ENCODE measurements at places on chromosomes 4 and X. TPM values are rescaled to one million over a fixed set of nuclear protein-coding genes. Genes with fewer than 3 reads are reported as not detected.

GRCh38 chr4:35538807-35539206, 705.5 kb downstream of the ARAP2 start:
- DNase-seq: no peak

The ASMT gene
- polyA plus RNA-seq: not detected

- no peak for DNase-seq
Observed at GRCh38 chrX:40104630-40104984, 6.8 kb upstream of the BCOR start.

The FTSJ1 gene
- 25.0 TPM for polyA plus RNA-seq

DNA sequence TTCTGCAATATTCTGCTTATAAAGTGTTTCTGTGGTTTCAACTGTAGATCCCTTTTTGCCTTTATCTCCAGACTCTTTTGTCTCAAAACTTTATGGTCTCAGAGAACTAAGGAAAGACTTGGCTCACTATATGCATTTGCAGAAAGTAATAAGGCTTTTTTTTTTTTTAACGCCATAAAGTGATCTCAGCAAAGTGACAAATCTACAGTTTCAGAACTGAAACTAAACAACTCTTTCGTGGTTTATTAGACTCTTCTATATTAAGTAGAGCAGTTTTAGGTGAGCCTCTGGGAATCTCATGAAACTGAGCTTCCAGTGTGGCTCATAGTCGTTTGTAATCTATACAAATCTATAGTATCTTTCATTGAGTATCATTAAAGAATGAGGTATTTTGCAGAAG, 15.3 kb downstream of the ATP7A start:
- DNase-seq: no peak

DNA sequence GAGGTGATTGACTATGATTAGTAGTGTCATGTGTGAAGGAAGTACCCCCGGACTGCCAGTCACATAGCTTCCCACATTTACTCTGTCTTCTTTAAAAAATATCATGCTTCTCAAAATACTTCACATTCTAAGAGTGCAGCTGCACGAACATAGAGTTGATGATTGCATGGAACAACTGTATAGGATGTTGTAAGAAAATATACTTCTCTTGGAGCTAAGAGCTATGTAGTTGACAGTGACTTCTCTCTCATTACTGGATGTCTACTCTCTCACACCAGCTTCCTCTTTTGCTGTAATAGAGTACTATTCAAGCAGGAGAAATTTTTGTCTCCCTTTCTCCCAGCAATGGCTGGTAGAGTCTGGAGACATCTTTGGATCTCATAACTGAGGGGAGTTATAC, 99.4 kb upstream of the PUDP start:
- no peak for DNase-seq

The CDX4 gene
- not detected for polyA plus RNA-seq

GRCh38 chrX:1599791-1600405, 8.5 kb downstream of the AKAP17A start:
- no peak for DNase-seq

- DNase-seq: no peak
Observed at GRCh38 chrX:19789782-19790181, 97.6 kb downstream of the SH3KBP1 start.

GRCh38 chr4:118936406-118936805, 47.8 kb downstream of the SYNPO2 start:
- DNase-seq: no peak

DNA sequence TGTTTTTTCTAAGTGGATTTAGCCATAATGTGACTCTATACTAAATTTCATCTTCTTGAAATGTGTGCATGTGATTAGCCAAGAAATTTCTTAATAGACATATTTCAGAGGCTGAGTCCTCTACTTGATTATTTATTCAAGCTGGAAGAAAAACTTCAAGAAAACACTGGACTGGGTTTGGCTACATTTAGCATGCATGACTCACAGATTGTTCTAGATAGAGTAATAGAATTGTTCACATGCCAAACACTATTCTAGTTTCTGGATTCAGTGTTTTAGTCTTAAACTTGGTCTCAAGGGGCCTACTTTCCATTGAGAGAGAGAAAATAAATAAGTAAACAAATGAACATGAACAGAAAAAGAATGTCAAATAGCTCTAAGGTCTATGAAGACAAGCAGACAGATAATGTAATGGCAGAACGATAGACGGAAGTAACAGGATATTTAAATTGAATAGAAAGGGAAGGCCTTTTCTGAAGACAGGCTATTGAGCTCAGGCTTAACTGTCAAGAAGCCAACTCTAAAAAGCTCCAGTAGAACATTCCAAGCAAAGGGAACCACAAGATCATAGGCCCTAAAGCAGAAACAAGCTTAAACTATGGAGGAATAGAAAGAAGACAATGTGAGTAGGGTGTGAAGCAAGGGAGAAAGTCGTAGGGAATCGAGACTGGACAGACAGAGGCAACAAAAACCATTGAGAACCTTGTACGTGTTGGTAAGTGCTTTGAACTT, 104.6 kb downstream of the TMEM144 start:
- peak; percentile 88 for DNase-seq

The F8A1 gene
- 10.8 TPM for polyA plus RNA-seq

DNA sequence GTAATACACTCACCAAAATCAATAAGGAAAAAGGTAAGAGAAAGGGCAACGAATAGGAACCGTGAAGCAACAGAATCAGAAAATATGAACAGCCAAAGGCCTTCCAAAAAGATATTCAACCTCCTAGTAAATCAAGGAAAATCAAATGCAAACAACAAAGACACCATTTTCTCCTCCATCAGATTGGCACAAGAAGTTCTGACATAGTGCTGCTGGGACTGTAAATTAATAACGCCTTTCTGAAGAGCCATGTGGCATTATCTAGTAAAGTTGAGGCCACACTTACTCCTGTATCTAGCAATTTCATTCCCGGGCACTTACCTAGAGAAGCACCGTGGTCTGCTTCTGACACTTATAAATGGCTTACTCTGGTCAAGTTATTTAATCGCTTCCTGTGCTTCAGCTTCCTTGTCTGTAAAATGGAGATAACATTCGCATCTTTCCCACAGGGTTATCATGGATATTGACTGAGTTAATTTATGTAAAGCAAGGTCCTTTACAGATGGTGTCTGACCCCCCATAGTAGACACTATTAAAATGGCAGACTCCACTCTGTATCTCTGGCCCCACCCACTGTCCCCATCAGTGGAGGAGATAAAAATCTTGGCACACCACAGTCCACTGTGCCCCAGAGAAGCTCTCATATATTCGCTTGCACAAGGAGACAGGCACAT, 20.5 kb upstream of the ENPP6 start:
- no peak for DNase-seq

The TCP11X2 gene
- not detected for polyA plus RNA-seq

DNA sequence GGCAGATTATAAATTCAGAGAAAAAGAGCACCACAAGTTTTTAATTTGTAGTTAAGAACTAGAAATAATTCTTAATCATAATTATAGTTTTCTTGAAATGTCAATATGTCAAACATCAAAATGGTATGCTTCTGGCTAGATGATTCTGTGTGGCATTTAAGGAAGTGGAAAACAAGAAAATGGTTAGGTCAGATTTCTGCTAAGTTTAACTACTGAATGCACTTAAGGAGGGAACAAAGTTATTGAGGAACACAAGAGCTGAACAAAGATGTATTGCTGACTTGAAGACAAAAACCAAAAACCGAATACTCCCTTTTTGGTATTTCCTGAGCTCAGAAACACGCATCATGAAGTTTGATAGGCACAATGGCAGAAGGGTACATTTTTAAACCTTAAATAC, 58.7 kb upstream of the GPR34 start:
- peak; percentile 13 for DNase-seq

The SCML2 gene
- 7.3 TPM for polyA plus RNA-seq

DNA sequence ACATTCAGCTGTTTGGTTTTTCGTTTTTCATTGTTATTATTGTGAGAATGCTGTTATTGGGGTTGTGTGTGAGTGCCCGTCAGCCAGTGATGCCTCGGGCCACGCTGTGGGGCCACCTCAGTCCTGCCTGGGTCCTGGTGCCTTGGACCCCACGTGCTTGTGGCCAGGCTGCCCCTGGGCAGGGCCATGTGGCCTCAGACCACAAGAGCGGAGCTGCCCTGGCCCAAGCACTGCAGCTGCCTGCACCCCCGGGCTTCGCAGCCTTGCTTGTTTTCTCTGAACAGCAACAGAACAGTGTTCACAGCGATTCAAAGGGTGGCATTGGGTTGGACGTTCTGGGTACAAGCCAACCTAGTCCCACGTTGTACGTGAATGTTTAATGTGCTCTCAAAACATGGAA, 56.9 kb downstream of the CPLX1 start:
- no peak for DNase-seq

DNA sequence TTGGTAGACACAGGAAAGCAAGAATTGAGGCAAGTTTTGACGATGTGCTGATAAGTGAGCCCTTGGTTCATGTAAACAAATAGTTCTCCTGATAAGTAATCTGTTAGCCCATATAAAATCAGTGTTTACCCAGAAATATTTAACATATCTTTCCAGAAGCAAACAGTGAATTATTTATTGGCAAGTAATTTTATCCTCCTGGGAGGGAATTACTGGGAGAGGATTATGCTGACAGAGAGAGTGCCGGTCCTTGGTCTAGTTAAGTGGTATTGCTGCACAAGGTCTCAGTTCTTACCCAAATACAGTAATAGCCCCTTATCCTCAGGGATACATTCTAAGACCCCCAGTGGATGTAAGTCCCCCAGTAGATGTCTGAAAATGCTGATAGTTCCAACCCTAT, 315.4 kb downstream of the CCSER1 start:
- no peak for DNase-seq

DNA sequence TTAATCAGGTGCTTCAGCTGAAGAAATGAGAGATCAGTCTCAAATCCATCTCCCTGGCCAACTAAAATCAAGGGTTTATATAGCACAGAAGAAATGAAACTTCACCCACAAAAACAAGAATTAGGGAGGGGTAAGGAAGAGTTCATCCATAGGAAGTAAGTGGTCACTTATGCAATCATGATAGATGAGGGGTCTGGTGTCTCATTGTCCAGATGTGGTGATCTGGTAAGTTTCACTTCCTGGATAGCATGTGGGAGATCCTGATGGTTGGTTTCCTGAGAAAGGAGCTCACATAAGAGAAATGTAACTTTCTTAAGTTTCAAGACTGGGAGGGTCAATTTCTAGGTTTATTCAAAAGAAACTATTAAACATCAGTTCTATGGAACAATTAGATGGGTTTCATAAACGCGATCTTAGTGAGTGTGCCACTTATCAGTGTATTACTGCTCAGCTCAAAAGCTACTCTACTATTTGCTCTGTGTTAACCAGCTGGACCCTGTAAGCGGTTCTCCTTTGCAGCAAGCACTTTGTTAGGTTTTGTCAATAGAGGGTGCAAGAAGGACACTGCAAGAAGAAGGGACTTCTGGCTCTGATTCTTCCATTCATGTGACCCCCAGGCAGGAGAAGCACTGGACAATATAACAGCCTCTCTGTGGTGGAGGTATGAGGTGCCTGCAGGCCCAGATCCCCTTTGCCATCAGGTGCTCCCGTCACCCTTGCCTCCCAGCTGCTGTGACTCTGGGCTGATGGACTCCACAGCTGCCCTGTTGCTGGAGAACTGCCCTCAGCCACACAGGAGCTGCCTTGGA, 35.4 kb upstream of the HPSE start:
- DNase-seq: peak; percentile 62

DNA sequence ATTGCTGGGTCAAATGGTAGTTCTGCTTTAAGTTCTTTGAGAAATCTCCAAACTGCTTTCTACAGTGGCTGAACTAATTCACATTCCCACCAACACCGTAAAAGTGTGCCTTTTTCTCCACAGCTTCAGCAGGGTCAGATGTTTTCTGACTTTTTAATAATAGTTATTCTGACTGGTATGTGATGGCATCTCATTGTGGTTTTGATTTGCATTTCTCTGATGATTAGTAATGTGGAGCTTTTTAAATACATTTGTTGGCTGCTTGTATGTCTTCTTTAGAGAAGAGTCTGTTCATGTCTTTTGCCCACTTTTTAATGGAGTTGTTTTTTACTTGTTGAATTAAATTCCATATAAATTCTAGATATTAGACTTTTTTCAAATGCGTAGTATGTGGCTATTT, 257.5 kb upstream of the ANKRD50 start:
- no peak for DNase-seq

The TMEM129 gene
- 22.5 TPM for polyA plus RNA-seq

The MID1 gene
- polyA plus RNA-seq: 19.7 TPM

GRCh38 chrX:101659601-101660063, at the start of gene ARMCX2:
ARMCX2 (minus strand) TSS chrX:101659850; CDS start chrX:101657588, 2,262 bp downstream.
- DNase-seq: peak; percentile 90

The FREM3 gene
- 0.15 TPM for polyA plus RNA-seq

Data from muscle of leg (tissue), 16 donors.